KG1 (cell line): ENCODE measurements at places on chromosomes 6 and 20.

- DNase-seq: no peak
Observed at GRCh38 chr6:144896289-144896688, 611.2 kb downstream of the UTRN start.

DNA sequence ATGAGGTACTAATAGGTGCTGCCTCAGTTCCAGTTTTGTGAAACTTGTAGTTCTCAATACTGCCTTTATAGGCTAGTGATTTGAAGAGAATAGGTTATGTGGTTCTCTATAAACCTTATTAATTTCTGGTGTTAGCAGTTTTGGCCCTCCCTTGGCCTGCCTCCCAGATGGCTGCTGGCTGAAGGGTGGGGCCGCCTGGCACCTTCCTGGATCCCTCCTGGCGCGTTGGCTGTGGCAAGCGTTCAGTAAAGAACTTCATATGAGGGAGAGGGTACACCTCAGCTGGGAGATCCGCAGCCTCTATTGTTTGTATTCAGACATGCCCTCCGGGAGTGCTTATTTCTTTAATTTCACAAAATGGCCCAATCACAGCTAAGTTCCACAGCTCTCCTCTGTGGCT, 51.9 kb downstream of the FAM120B start:
- no peak for DNase-seq

- no peak for DNase-seq
Observed at GRCh38 chr20:50245498-50246366, 55.1 kb downstream of the CEBPB start.

- DNase-seq: peak; percentile 39
Observed at GRCh38 chr6:137166247-137167098, 7.0 kb downstream of the IL22RA2 start.

DNA sequence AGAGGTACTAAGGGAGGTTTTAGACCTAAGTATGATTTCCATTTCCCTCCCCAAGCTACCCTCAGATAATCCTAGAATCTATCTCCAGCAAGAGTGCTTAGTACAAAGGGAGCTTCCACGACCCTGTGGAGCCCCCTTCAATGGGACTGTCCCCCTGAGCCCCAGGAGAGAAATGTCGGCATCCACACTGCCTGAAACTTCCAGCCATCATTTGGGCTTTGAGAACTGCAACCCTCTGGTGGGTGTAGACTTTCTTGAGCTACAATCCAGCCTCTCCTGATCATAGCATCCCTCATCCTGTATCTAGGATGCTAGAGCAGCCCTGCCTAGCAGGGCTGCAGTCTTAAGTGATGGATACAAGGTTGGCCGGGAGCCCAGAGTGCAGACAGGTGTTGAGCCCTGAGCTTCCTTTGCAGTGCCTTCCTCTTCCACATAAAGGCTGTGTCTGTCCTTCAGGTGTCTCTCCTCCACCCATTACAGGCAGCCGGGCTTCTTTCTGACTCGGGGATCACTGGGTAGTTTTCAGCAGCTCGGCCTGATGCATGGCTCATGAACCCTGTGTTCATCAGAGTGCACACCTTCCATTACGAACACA, 424.5 kb downstream of the PREX1 start:
- DNase-seq: no peak

GRCh38 chr6:3449750-3450305, 7.0 kb downstream of the SLC22A23 start:
- no peak for DNase-seq

DNA sequence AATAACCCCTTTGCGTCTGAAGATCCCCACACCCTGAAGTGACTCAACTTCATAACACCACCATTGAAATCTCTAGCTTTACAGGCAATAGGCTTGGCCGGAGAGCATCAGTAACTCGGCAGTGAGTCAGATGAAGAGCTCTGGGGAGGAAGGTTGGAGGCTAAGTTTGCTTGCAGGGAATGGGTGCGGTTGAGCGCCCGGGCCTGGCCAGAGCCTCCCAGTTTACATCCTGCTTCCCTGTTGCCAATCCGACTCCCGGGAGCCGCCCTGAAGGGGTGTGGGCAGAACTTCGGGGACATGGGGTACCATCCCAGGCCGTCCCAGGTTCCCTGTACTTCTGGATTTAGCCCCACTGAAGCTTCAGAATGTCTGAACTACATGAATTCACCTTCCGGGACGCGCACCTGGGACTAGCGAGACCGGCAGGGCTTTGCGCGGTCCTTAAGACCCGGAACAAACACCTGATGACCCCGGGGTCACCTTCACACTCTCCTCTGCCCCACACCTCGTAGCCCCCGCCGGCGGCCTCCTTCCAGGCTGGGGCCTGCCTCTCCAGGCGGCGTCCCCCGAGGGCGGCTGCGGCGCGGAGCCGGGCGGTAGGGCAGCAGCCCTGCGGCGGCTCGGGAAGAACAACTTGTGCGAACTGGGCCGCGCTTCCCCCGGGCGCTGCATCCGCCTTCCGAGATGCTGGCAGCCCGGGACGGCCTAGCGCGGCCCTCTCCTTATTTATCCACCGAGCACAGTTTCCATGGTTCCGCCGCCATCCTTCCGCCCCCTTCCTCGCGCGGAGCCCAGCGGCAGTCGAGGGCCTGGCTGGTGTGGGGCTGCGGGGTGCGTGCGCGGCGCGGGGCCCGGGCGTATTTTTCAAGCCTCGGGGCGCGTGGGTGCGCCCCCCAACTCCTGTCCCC, 56.6 kb upstream of the RREB1 start:
- DNase-seq: no peak

DNA sequence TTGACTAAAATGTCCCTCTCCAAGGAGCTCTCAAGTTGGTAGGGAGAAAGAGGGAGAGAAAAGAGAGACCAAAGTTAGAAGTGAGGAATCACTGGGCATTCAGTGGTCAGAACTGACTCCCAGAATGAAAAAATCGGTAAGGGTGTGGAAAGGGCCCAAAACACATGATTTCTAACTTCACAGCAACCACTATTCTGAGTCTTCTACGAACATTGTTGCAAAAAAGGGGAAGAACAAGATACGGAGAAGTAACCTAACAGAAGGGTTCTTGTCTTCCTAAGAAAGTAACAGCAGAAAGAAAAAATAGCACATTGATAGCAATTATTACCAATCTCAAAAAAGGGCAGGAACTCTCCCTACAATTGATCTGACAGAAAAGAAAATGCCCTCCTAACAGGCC, 65.6 kb downstream of the ATP9A start:
- DNase-seq: no peak

- DNase-seq: no peak
Observed at GRCh38 chr20:24833592-24833991, 115.5 kb upstream of the CST7 start.

DNA sequence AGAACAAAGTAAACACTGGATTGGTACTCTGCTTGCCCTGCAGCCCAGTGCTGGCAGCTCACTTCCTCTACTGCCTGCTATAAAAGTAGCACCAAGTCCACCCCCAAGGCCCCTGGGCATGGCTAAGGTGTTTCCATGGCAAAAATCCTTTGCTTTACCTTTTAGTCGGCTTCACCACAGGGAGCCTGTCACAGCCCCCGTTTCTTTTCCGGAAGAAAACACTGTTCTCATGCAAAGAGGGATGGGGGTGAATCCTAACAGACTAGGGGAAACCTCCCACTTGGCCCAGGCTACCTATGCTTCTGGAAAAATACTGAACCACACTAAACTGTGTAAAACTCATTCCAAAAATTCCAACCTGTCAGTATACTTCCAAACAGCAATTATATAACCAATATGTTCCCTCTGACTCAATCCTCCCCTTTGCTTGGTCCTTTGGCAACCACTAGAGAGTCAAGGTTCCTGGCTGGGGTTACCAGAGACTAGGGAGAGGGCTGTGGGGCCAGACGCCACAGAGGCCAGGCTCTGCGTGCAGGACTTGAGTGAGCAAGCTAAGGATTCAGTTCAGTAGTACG, 16.1 kb downstream of the PPIL1 start:
- DNase-seq: no peak

DNA sequence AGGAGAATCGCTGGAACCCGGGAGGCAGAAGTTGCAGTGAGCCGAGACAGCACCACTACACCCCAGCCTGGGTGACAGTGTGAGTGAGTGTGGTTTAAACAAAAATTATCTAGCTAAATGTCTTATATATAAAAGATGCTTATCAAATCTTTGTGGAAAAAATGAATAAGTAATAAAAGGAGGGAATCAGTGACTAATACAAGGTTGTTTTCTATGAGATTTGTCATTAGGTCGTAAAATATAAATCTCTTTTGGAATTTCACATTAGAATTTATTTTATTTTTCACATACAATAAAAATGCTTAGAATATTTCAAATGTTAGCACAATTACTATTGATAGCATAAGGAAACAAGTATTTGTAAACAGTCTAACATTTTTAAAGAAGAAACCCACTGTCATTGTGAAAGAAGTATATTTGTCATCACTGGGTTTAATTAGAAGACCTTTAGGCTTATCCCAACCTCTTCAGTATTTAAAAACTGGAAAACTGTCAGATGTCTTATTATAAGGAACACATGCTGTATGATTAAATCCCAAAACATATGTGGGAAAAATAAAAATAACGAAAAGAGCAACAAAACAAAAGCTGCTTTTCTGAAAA, 47.1 kb downstream of the ASCC3 start:
- no peak for DNase-seq

GRCh38 chr6:150723857-150724256, 124.2 kb downstream of the PLEKHG1 start:
- DNase-seq: no peak

DNA sequence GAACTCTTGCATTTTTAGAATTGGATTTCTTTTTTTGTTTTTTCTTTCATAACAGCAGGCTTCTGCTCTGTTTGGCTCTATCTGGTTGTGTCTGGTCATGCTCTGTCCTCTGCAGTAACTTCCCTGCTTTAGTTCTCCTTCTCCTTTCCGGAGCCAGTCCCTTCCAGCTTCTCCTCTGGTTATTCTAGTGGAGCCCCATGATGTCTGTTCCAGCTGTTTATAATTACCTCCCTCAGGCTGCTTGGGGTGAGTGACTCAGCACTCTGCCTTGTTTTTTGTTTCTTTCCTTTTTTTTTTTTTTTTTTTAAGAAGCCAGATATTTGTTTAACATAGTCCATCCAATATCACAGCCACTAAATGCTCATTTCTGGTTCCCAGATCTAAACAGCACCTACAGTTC, 409.6 kb downstream of the MAFB start:
- DNase-seq: no peak

- DNase-seq: peak; percentile 44
Observed at GRCh38 chr20:50353289-50353961, 156.8 kb upstream of the PTPN1 start.

GRCh38 chr6:30618270-30618797, 694 bp downstream of the MRPS18B start:
- DNase-seq: no peak

DNA sequence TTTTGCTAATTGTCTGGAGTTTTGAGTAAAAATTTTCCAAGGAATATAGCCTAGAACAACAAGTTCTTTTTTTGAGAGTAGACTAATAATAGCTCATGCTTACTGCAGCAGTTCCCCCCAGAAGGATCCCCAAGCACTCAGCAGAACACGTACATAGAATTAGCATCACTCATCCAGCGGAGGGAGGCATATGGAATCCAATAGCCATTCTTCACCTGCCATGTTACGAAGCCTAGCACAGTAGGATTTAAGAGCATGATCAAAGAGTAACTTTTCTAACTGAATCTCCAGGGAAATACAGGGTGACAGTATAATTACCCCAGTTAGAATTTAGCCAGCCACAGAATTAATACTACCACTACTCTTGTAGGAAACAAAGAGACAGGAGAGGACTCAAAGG, 511.7 kb upstream of the NOX3 start:
- no peak for DNase-seq

- DNase-seq: no peak
Observed at GRCh38 chr6:65229825-65230224, 477.2 kb downstream of the EYS start.

- DNase-seq: no peak
Observed at GRCh38 chr20:47493175-47493962, 8.3 kb upstream of the NCOA3 start.

- no peak for DNase-seq
Observed at GRCh38 chr20:1735417-1736089, 78.0 kb upstream of the SIRPG start.

DNA sequence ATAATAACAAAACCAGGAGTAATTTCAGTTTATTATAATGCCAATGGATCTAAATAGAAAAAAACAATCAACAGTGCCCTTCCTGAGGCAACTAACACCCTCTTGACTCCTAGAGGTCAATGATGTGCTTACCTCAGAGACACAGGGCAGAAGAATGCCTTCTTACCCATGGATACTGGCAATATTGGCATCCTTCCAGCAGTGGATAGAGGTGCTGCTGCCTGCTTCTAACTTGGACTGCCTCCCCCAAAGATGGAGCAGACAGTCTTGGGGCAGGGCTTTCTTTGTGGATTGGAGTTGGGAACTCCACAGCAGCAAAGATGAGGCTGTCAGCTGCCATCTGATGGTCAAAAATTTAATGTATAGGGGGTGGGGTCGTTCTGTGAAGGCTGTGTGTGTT, 78.7 kb downstream of the AK9 start:
- DNase-seq: no peak
